8988T (cell line): ENCODE measurements at places on chromosomes 7 and 10.
A peak's percentile ranks its signal among the peaks of the same experiment; 100 is the strongest.

GRCh38 chr7:45978010-45978681, 57.1 kb upstream of the IGFBP3 start:
- DNase-seq: peak; percentile 64

- DNase-seq: no peak
Measured at GRCh38 chr10:122348512-122348911, 26.0 kb upstream of the PLEKHA1 start.

DNA sequence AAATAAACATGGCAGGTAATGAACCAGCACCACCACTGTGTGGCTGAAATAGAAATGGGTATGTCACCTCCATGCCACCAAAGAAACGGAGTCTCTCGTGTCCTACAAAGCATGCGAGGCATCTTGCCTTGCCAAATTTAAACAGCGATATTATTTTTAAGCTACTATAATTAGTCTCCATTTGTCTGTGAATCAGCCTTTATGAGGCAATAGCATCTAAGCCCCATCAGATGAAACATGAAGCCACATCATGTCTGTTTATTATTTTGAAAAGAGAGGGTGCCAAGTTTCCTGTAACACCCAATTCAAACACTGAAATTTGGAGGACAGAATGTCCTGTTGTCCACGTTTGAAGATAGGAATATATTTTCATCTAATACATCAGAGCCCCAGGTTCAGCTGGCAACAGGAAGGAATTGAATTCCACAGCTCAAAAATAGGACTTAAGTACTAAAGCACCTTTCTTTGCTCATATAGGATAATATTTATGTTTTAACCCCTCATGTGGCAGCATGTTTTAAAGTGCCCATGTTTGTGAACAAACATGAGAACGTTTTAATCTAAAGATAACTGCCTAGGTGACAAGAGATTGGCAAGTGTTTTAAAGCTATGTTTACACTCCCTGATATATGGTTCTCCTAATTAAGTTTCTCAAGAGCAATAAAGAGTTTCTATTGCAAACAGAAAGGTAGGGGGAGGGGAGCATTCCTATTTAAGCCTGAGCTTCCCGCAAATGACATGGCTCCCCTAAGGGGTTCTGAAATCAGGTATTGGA, 86.8 kb downstream of the SORBS1 start:
- no peak for DNase-seq

- DNase-seq: no peak
Measured at GRCh38 chr7:116407165-116407564, 92.4 kb upstream of the CAV2 start.

- no peak for DNase-seq
Measured at GRCh38 chr10:20221356-20221755, 405.1 kb downstream of the PLXDC2 start.

DNA sequence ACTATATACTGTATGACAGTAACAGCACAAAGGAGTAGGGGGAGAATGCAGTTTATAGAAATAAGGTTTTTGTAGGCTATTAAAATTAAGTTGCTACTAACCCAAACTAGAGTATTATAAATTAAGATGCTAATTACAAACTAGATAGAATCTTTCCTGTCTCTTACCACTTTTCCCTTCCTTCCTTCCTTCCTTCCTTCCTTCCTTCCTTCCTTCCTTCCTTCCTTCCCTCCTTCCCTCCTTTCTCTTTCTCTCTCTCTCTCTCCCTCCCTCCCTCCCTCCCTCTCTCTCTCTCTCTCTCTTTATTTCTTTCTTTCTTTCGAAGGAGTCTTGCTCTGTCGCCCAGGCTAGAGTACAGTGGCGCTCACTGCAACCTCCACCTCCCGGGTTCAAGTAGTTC, 36.4 kb upstream of the BRAF start:
- no peak for DNase-seq

- no peak for DNase-seq
Measured at GRCh38 chr7:24340727-24341126, 56.7 kb downstream of the NPY start.

DNA sequence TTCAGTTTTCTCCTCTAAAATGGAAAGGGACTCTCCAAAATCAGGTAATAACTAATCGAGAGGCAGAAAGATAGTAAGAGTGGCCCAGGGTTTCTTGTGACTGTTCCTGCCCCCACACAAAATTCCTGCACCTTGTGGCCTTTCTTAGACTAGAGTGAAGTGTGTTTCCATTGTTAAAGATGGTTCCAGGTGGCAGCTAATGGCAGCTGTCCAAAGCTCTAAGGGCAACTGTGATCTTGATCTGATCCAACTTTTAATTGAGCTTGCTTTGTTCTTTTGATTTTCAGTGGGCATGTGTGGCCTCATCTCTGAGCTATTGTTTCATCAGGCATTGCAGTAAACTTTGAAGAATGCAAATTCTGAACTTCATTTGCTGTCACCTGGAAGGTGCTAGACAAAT, 19.4 kb downstream of the ACSL5 start:
- no peak for DNase-seq

DNA sequence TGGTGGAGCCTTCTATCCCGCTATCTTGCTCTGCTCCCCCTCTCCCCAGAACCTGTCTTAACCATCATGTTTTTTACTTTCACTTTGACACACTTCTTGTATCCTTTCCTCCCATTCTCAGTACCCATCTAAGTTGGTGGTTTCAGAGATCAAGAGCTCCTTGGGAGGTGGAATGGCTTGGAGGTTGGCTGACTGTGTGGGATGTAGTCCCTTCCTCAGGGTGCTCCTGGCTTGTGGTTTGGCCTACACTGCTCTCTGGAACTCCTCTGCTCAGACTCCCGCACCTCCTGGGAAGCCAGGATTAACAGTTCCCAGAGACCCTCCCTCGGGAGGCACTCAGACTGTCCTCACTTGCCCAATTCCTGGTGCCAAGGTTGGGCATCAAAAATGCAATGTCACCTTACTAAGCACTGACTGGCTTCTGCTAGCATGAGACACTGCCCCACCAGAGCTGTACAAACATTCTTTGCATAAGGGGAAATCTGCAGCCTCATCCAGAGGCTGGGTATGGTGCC, 93.1 kb upstream of the NAMPT start:
- DNase-seq: no peak

GRCh38 chr10:111944331-111944730, 239.2 kb downstream of the GPAM start:
- DNase-seq: no peak

DNA sequence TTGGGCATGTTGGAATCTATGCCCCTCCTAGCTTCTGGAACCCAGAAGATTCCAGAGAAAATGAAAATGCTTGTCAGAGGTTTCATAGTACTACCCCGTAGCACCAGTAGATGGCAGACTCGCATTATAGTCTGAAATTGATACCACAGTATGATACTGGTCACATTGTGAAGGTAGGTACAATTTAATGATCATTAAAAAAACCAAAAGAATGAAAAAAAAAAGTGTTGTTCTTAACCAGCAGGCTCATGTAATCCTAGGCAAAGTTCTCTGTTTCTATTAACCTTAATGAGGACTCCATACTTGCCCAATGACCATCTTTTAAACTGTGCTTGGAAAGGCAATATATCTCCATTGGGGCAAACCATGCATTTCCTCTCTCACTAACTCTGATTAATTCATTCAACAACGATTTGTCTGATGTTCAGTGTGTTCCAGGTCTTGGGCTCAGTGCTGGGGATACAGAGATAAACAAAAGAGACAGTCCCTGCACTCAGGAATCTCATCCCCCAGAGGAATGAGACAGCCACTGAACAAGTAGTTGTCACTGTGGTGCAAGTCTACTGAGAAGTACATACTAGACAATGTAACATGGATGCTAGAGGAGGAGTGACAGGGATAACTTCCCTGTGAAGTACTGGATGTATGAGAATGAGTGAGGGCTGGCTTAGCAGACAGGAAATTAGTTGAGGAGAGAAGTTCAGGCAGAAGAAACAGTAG, 223.5 kb upstream of the PHYHIPL start:
- DNase-seq: no peak

DNA sequence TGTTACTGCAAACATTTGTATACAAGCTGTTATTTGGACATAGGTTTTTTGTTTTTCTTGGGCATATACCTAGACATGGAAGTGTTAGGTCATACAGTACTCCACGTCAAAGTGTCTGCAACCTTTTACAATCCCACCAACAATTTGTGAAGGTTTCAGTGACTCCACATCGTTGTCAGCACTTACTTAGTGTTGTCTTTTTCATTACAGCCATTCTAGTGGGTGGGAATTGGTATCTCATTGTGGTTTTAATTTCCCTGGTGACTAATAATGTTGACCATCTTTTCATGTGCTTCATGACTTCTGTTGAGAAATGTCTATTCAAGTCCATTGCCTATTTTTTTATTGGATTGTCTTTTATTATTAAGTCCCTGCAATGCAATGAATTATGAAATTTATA, 95.0 kb downstream of the UBE3C start:
- DNase-seq: no peak
